Fibroblast of mammary gland (primary cell): ENCODE measurements at places on chromosomes 6 and 20.

GRCh38 chr6:128507337-128508310 is 12.8 kb downstream of the PTPRK start:
- DNase-seq = peak; percentile 65

DNA sequence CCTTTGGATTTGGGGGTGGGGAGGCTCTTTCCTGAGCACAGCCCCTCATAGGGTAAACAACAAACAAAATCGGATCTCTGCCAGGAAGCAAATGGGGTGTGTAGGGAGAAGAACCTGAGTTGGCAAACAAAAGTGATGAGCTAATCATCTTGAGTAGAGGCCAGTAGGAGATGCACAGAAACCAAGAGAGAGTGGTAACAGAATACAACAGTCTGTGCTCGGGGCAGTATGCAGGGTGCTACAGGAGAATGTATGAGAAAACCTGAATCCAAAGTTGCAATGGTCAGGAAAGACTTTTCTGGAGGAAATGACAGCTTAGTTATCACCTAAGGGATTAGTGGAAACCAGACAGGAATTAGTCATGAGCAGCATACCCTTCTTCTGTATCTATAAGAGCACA is 177.8 kb downstream of the CDKAL1 start:
- DNase-seq = no peak

GRCh38 chr6:41573276-41573675 is 27.1 kb downstream of the FOXP4 start:
- no peak for DNase-seq

DNA sequence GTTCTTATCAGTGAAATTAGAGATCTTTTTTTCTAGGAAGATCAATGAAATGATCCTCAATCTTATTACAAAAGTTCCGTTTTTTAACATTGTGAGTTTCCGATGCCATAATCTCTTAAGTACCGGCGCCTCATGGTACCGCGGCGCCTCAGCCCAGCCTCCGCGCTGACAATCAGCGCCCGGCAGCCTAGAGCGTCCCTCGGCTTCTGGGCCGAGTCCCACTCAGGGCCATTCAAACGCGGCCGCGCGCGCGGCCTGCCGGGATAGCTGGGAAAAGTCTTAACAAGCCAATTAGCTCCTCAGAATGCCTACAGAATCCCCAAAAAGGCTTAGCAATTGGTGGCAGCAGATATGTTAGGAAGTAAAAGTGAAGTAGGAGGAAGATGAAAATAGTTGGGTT is 204.8 kb downstream of the ADGB start:
- DNase-seq = no peak

DNA sequence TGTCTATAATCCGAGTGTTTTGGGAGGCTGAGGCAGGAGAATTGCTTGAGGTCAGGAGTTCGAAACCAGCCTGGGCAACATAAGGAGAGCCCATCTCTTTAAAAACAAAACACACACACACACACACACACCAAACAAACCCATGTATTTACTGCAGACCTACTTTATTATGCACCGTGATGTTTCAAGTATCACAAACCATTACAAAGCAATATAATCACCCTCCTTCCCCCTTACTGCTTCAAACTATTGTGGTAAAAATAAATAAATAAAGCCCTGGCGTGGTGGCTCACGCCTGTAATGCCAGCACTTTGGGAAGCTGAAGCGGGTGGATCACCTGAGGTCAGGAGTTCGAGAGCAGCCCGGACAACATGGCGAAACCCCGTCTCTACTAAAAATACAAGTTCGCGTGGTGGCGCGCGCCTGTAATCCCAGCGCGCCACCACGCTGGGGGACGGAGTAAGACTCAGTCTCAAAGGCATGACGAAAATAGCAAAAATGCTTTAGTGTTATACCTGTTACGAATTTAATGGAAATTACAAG is 1.5 kb downstream of the TBCC start:
- DNase-seq = no peak

DNA sequence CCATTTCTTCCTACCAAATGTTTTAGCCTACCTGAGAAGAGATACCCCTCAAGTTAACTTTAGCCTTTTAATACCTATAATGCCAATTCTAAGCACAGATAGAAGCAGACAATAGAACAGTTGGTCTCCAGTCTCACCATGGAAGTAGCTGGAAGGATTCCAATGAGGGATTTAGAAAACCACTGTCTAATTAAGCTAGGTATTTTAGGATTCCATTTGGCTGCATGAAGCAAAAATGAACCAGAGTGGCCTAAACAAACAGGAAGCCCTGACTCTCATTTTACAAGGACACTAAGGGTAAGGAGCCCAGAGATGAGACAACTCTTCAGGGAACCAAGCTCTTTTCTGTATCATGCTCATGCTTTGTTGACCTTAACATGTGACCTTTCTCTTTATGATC is 199.2 kb downstream of the ALDH8A1 start:
- DNase-seq = peak; percentile 37

GRCh38 chr6:32604434-32604877 is 14.8 kb upstream of the HLA-DRB1 start:
- DNase-seq = peak; percentile 20

- no peak for DNase-seq
These were observed 14.4 kb upstream of the NKX2-4 start for GRCh38 chr20:21411725-21412124.

DNA sequence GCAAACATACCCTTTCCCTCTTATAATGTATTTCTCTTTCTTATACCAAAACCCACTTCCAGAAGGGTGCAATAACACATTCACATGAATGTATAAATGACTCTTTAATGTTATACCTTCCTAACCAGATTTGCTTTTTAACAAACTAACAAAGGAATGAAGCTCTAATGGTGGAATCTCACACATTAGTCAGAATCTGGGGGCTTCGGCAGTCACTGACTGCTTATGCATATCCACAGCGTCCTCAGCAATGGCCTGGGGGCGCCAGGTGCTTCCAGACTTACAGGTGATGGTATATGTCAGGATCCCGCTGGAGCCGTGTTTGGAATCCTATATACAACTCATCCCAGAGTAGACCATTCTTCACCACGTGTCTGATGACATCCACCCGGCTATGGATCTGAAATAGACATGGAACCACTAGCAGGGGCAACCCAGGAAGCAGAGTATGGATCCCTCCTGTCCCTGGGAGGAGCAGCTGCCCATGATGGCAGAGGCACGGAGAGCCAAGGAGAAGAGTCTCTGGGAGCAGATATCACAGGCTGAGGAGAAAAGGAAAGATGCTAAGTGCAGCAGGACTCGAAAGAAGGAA is 150.8 kb upstream of the RIPOR2 start:
- DNase-seq = no peak

- DNase-seq = no peak
These were observed 2.1 kb upstream of the FAM83C start for GRCh38 chr20:35294293-35294685.

- no peak for DNase-seq
These were observed 267.4 kb upstream of the CDH4 start for GRCh38 chr20:60984666-60985065.

DNA sequence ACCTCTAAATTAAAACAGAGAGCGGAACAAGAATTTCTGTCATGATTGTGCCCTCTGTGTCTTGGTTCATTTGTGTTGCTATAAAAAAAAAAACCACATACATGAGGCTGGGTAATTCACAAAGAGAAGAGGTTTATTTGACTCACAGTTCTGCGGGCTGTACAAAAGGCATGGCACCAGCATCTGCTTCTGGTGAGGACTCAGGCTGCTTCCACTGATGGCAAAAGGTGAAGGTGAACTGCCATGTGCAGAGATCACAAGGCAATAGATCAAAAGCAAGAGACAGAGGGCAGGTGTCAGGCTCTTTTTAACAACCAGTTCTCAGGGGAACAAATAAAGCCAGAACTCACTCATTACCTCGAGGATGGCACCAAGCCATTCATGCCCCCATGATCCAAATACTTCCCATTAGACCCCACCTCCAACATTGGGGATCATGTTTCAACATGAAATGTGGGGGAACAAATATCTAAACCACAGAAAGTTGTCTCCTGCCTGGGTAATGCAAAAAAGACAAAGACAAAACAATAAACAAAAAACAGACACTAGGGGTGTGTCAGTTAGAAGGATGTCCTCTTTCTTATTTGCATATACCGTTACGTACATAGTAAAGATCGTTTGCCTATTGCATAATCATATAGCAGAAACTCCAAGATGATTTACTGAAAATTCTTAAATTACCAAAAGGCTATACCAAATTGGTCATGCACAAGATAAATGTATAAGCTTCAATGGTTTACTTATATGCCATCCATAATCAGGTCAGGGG is 17.0 kb downstream of the SERPINB9 start:
- no peak for DNase-seq

- no peak for DNase-seq
These were observed 319.5 kb downstream of the TAF4 start for GRCh38 chr20:61746147-61746646.

- DNase-seq = no peak
These were observed 464.9 kb upstream of the SOX4 start for GRCh38 chr6:21128601-21129000.

DNA sequence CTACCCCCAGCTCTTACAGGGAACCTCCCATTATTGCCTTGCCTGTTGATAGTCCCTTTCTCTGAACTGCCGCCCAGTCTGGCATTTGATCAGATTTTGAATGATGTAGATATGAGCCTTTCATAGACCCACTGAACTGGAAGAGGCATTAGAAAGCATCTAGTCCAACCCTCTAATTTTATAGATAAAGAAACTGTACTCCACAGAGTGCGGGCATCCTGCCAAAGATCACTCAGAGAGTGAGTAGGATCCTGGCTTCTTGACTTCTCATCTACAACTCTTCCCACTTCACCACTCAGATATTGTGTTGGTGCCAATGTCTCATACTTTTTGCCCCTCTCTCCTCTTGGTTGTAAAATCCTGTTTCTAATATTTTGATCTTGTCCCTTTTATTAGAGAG is 179.2 kb upstream of the BMP2 start:
- DNase-seq = peak; percentile 40

- DNase-seq = peak; percentile 52
These were observed 142.6 kb downstream of the ARHGAP18 start for GRCh38 chr6:129567374-129567773.

DNA sequence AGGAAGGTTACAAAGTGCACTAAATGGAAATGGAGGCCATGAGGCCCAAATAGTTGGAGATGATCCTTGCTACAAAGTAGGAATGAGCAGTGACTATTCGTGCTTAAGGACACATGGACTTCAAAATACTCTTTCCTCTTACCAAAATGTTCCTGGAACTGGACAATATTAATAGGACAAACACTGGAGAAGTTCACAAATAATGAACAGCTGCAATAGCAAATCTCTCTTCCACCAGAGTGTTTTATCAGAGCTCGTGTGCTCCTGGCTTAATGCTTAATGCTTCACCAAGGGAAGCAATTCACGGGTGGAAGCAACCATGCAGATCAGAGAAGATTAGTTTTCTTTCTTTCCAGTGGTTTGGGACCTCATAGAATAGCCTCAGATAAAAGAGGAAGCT is 435.4 kb downstream of the BCKDHB start:
- DNase-seq = no peak

DNA sequence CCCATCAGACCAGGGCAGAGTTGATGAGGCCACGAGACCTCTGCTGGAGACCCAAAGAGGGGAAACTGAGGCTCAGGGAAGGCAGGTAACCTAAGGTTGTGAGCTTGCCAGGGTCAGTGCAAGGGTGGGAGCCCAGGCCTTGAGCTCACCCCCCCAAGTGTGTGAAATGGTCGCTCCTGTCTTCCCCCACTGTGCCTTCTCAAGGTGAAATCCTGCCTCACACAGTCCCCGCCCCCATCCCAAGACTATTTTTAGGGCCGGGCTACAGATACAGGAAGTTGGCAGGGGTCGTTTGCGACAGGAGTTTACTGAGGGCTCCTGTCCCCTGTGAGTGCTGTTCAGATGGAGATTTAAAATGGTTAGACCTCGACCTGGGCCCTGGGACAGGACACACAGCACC is 18.7 kb upstream of the GATA5 start:
- DNase-seq = no peak

- DNase-seq = peak; percentile 19
These were observed 109.2 kb downstream of the ARID1B start for GRCh38 chr6:156886409-156886808.

GRCh38 chr6:24396824-24397223 is 5.9 kb upstream of the MRS2 start:
- peak; percentile 11 for DNase-seq

DNA sequence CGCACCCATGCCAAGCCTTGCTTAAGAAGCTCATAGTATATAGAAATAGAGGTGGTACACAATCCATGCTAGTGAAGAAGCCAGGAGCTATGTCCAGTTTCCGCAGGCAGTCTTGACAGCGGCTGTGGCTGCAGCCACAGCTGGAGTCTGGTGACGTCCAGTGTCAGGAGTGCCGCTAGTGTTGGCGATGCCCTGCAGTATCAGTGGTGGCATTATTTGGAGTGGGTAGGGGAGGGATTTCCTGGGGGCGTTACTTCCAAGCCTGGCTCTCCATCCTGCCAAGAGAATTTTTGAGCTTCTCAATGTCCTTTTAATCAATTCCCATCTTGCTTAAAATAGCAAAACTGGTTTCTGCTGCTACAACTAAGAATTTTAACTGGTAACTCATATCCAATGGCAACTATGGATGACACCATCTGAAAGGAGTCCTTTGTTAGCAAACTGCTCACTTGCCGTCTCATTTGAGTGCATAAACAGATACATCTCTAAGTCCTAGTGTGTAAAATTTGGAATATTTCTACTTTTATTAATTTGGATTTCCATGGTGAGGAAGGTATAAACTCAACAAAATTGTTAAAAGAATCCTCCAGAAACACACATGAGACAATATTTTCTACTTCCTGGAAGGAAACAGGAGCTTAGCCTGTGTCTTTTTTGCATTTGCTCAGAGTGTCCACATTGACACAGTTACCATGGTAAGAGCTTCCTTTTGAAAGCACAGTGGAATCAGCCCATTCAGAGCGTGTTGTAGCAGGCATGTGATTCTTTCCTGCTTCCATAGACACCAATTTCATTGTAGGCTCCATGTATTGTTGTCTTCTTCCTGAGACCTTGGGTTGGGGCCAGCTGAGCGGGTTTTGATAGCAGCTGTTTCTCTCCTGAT is 44.6 kb upstream of the PXDC1 start:
- DNase-seq = no peak

- peak; percentile 68 for DNase-seq
These were observed 109.3 kb downstream of the WDR27 start for GRCh38 chr6:169592558-169592957.

DNA sequence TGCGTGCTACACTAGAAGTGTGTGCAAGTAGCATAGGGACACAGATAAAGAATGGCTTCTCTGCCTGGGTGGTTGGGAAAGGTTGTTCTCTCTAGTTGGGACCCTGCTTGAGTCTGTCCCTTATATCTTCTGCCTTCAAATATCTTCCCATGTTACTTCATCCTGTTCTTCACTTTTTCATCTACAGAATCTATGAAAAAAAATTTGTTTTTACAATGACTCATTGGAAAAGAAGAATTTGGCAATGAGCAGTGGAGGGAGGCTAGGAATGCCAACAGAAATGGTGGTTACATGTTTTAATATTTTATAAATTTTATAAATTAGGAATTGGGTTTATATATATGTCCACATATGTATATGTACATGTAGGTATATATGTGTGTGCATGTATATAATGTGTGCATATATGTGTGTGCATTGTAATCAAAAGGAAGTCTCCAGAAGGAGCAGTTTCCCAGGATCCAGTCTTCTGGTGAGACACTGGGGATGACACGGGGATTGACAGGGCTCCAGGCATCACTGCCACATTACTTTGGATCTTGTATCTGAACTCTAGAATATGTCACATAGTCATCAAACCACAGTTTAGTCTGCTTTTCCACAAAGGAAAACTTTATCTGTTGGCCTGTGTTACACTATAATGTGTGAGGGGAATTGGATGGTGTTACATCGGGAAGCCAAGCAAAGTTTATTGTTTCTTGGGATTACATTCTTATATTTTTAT is 75.3 kb upstream of the RIPOR2 start:
- peak; percentile 68 for DNase-seq
